ENCODE measurements at places on chromosomes 1 and 21.
A peak's percentile ranks its signal among the peaks of the same experiment; 100 is the strongest.

- DNase-seq: no peak
Observed at GRCh38 chr1:245332513-245332912, 177.7 kb downstream of the KIF26B start.

DNA sequence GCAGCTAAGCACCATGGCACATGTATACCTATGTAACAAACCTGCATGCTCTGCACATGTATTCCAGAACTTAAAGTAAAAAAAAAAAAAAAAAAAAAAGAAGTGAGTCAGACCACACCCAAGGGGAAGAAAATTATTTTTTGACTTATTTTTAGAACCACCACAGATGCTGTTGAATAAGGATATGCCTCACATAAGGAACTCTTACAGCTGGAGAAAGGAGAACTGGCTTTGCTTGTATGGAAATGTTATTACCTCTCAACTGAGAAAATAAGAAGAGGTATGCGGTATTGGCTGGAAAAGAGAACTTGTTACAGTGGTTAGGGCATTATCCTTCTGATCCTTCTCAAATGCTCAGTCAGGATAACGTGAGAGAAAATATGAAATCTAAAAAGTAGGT lies 27.5 kb upstream of the FCER1A start:
- no peak for DNase-seq

GRCh38 chr1:19219451-19219850 lies 9.4 kb upstream of the UBR4 start:
- DNase-seq: no peak

DNA sequence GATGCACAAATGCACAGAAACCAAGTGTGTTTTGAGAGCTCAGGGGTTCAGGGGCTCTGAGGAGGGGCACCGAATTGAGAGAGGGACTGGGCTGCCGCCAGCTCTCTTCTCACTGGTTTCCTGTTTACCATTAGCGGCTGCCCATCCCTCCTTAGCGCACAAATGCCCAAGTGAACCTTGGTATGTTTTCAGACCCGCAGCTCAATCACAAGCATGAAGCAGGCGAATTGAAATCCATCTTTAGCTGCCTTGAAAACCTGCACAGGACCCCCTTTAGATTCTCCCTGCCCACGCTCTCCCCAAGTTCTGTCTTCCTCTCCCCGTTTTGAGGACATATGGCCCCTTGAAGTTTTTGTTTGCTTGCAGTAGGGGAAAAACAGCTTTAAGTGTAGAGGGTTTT lies 61.1 kb upstream of the ACOT11 start:
- no peak for DNase-seq

DNA sequence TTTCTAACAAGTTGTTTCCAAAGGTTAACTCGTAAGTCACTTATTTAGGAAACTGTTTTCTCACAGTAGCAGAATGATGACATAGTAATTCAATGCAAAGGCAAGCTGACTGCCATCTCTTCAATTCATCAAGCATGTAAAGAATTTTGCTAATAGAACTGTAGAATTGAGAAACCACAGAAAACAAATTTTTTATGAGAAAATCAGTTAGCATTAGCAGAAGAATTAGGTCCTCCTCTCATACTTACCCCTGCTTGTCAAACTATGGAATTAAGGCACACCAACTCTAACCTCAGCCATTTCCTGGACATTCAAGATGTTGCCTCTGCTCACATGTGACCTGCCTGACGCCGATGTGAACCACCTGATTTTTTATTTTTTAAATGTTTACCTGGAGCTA lies 115.2 kb downstream of the LRRC40 start:
- no peak for DNase-seq

- peak; percentile 100 for DNase-seq
Observed at GRCh38 chr1:207052911-207053769, at the start of gene PFKFB2. PFKFB2 (plus strand) TSS chr1:207053275; CDS start chr1:207054718, 1,443 bp downstream.

DNA sequence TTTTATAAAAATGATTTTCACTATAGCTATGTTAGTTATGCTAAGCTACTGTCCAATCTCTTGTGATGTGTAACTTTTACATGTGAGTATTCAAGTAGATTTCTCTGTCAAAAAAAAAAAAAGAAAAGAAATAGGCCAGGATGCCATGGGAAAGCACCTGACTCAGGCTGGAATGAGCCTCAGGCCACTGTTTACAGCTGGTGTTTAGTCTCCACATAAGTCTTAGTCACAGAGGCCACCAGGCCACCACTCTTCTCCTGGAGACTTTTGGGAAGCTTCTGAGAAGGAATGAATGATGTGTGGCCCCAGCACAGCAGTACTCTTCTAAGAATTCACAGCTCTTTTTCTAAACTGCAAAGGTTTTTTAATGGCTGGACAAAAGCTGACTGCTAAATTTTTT lies 48.9 kb downstream of the CHML start:
- DNase-seq: no peak

DNA sequence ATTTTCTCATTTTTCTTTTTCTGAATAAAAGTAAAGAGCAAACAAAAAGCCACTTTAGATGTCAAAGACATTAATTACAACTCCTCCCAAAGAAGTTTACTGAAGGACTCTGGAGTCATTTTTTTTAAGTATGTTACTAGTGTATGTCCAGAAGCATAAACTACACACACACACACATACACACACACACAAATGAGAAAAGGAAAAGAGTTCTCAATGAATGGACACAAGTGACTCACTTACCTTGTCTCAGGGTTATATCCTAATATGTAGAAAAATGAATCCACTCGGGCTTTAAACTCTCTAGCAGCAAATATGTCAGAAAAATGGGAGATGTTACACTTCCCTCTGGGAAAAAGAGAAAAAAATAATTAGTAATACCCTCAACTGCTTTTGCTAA lies 223.1 kb downstream of the SLC45A1 start:
- no peak for DNase-seq

DNA sequence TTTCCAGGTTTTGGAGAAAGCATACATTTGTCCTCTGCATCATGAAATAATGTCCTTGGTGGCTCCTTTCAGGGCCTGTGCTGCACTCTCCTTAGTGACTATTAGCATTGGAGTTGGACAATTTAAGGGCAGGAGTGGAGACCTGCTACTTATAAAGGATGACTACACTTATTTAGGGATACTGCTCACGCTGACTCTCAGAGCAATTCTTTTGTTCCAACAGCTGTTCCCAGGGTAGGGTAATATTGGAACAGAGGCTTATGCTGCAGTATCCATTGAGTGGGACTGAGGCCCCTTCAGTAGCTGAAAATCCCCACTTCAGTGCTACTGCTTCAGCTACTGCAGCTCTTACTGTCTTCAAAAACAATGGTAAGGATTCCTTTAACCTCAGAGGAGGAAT lies 84.6 kb downstream of the GPR88 start:
- no peak for DNase-seq

DNA sequence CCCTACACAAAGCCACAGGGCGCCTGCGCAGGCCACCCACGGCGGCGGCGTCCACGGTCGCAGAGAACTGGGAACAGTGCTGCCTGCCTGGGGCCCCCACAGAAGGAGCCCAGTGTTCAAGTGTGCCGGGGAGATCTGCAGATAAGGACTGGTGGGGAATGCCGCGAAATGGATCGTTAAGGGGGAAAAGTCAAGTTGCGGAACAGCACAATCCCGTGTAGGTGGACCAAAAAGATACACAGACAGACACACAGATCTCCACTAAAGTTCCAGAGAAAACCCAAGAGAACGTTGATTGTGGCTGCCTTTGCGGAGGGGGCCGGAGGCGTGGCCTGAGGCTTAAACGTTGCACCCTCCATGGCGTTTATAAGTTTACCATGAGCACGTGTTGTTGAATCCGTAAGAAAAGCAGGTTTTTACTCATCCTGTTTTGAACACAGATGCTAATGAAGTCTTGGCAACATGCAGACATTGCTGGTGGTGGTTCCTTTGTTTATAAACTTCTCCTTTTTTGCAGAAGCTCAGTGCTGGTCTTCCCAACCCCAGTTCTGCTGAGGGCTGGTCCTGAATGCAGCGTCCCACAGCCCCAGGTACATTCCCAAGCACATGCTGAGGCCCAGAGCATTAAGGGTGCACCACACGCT lies 4.1 kb downstream of the SPATC1L start:
- DNase-seq: no peak

- DNase-seq: no peak
Observed at GRCh38 chr21:35530766-35531165, 481.7 kb upstream of the RUNX1 start.

GRCh38 chr1:28193701-28194161 lies 17.2 kb upstream of the PTAFR start:
- DNase-seq: no peak

GRCh38 chr1:85172684-85173337 lies 28.0 kb downstream of the SYDE2 start:
- no peak for DNase-seq

DNA sequence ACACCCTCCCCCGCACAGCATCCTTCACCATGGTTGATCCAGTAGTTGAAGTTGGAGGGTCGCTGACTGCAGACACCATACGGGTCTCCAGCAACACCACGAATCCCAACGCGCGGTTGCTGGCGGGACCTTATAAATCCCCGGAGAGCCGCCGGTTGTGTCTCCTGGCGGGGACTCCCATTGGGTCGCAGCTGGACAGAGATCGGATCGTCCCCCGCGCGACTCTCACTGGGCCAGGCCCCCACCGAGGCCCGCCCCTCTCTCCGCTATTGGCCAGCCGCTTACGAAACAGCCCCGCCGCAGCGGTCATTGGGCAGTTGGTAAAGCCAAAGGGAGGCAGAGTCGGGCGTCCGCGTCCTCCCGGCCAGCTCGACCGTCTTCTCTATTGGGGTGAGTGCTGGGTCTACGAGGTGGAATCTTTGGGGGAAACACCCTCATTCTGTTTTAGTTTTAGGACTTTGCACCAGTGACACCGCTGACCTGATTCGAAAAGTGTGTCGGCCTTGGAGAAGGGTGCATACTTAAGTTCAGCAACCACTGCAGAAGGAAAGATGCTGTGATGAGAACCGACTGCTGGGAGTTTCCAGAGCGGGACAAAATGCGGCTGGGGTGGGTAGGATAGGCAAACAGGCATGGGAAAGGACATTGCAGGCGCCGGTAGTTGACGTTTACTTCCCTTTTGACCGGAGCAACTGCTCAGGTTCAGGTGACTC lies 27.4 kb downstream of the RABIF start:
- DNase-seq: peak; percentile 92

DNA sequence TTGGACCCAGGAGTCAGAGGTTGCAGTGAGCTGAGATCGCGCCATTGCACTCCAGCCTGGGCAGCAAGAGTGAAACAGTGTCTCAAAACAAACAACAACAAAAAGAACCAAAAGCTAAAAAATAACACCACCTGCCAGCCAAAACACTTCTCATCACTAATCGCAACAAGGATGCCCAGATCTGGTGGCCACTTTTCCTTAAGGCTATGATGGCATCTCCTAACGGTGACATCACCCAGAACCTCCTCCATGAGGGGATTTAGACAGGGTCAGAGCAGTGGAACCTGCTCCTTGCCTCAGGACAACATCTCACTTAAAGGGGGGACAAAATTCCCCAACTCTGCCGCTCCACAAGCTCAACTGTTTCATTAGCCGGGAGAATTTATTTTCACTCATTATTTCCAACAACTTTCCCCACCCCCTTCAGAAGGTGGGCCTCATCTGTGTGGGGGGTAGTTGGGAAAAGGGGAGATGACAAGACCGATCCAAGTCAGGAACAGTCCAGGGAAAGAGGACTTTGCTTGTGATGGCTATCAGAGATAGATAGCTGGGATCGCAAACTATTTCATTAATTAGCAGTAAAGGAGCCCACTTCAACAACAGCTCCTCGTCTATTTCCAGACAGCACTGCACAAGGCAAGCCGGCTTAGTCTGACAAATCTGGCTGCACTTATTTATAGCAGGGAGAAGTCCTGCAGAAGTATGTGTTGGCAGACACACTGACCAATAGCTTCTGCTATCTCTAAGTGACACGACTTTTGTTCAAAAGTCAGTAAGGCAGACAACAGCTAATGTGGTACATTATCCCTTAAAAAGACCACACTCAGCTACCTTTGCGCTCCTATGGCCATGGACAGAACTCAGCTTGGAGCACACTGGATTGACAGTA lies 2.6 kb downstream of the PABPC4 start:
- no peak for DNase-seq

GRCh38 chr1:2592672-2593071 lies 6.1 kb downstream of the PRXL2B start:
- no peak for DNase-seq

DNA sequence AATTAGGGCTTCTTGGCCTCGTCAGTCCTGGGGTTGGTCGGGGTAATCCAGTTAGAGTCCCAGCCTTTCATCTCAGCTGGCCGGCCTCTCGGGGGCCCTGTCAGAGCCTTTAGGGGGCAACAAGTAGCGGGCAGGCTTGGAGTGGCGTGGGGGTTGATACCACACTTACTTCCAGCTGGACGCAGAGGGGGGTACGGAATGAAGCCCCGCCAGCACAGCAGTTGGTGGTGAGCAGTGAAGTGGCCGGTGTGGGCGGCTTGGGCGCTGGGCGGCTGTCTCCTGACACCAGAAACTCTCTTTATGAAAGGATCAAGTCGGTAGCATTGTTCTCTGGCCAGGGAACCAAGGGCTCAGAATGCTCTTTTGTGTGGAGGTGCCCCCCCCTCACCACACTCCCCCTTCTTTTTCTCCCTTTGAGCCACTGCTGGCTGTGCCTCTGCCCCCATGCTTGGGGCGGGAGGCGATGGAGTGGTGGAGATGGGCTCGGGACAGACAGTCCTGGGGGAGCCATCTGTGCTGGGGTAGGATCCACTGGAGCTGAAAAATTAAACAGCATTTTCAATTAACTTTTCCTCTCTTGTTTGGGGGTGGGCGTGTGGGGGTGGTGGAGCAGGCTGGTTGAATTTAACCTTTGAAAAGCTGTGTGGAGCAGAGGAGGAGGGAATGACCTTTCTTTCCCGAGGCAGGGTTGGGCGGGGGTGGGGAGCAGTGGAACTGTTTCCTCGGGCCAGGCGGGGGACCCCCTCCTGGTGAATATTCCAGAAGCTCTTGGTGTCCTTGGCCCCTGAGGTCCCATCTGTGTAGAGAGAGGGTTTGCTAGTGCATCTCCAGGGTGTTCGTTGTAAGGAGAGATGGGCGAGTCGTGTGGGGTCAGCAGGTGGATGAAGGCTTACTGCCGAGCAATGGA lies 102.7 kb downstream of the RNF220 start:
- no peak for DNase-seq

DNA sequence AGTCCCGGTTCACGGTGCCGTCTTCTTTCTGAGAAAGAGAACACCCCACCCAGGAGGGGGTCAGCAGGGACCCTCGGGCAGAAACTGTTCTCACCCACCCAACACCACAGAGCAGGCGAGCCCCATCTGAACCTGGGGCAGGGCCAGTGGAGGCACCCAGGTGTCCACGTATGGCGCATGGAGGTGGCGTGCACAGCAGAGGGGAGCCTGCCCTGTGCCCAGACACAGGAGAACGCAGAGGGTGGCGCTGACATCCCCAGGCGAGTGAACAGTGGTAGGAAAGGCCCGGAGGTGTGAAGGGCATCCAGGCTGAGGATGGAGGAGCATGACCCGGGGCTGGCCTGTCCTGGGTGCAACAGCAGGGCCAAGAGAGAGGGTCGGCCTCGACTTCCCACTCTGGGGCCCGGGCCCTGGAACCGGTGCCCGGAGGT lies 91.1 kb downstream of the STUM start:
- DNase-seq: no peak

DNA sequence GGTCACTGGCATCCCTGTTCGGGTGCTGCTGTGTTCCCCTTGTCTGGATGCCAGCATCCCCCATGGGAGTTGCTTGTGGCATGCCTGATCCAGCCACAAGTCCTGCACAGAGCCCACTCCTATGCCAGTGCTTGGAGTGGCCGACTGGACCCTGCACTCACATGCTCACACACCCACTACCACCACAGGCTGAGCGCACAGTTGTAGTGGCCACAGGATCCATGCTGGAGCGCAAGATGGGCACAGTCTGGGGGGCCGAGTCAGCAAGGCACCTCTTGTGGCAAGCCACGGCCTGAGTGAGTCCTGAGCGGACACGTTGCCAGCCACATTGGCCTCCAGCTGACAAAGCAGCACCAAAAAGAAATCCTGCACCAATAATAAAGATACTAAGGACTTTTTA lies 661.6 kb upstream of the TMPRSS15 start:
- no peak for DNase-seq

- no peak for DNase-seq
Observed at GRCh38 chr21:46051821-46052675, 45.9 kb upstream of the COL6A2 start.
